H54 (cell line): ENCODE measurements at places on chromosomes 6 and 20.

- DNase-seq = no peak
Observed at GRCh38 chr6:30541515-30542403, 14.5 kb downstream of the GNL1 start.

- no peak for DNase-seq
Observed at GRCh38 chr6:133637436-133637835, 251.5 kb upstream of the TCF21 start.

- peak; percentile 50 for DNase-seq
Observed at GRCh38 chr20:4916971-4917881, 84.1 kb downstream of the SLC23A2 start.

DNA sequence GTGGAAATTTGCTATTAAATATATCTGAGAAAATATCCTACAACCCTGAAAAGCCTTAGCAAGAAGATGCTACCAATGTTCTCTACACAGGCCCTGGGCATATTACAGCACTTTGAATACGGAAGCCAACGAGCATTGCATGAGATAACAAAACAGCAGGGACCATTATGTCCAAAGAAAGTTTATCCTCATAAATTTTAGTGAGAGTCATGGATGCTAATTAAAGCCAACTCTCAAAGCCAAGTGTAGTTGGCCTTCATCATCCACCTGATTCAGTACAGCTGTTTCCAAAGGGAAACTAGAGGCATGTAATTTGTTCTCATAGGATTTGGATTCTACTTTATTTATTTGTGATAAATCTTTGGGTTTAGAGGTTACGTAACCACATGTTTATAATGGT is 564.8 kb downstream of the RFPL4B start:
- no peak for DNase-seq

DNA sequence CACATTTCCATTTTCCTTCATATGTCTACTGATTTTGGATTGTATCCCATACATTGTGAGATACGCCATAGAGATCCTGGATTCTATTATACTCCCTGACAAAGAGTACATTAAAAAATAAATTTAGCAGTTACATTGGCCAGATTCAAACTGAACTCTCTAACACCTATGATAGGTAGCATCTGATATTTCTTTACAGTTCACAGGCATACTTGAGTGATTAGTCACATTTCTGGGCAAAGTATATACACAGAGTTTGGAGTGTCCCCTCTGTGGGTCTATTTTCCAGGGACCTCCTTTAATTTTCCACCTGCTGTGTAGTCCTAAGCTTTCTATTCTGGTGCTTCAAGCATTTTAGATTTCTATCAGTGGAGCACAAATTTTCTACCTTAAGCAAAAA is 96.4 kb downstream of the TBC1D32 start:
- no peak for DNase-seq

- DNase-seq = no peak
Observed at GRCh38 chr6:71665931-71666330, 220.4 kb upstream of the RIMS1 start.

- DNase-seq = no peak
Observed at GRCh38 chr20:58271606-58272351, 37.7 kb upstream of the RAB22A start.

- DNase-seq = peak; percentile 47
Observed at GRCh38 chr6:43698584-43699349, 11.2 kb upstream of the MRPS18A start.

DNA sequence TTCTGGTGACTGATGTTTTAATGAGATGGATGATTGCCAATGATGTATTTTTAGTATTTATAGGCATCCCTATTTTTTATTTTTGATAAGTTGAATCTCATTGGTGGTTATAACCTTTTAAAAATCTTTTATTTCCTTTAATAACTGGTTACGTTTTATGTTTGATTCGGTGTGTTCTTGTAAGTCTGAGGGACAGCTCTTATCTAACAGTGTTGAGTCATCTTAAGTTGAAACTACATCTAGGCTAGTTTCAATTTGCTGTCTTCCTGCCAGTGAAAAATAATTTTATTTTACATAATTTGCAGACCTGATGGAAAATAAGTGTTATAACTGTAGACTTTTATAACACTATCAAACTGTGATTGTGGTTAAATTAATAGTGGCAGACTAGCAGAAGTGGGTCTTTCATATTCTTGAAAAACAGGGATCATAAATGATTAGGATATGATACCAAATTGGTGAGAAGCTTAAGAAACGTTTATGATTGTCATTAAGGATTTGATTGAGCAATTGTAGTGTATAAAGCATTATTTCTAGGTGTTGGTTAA is 4.6 kb downstream of the AFDN start:
- no peak for DNase-seq

GRCh38 chr20:43977962-43978361 is 63.3 kb downstream of the TOX2 start:
- DNase-seq = no peak

GRCh38 chr20:42252116-42252515 is 633.9 kb upstream of the CHD6 start:
- no peak for DNase-seq

- DNase-seq = no peak
Observed at GRCh38 chr6:100493206-100493888, 28.6 kb upstream of the SIM1 start.

DNA sequence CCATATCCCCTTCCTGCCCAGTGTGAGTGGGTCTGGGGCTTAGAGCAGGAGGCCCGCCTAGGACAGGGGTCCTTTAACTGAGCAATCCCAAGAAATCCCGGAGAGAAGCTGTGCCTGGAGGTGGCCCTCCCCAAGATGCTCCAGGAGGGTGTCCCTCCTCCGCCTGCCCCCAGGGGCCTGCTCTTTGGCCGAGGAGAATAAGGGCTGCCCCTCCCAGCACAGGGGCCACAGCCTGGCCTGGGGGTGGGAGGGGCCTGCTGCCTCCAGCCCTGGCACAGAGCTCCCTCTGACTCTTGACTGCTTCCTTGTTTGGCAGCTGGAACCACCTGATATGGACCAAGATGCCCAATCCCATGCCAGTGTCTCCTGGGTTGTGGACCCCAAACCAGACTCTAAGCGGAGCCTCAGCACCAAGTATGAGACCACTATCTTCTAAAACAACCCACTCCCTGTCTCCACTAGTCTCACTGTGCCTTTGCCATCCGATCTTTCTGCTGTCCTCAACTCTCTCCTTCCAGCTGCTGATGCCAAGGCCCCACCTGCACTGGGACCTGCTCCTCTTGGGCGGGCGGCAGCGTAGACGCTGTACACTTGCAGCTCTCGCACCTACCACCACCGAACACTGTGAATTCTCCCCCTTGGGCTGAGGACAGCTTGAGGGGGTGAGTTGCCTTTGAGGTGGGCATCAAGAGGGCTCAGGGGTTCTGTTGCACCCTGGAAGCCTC is 54.3 kb downstream of the TCP11 start:
- DNase-seq = no peak

- no peak for DNase-seq
Observed at GRCh38 chr6:20126102-20126752, 86.0 kb downstream of the MBOAT1 start.

- no peak for DNase-seq
Observed at GRCh38 chr6:30795549-30796293, 51.4 kb upstream of the IER3 start.

DNA sequence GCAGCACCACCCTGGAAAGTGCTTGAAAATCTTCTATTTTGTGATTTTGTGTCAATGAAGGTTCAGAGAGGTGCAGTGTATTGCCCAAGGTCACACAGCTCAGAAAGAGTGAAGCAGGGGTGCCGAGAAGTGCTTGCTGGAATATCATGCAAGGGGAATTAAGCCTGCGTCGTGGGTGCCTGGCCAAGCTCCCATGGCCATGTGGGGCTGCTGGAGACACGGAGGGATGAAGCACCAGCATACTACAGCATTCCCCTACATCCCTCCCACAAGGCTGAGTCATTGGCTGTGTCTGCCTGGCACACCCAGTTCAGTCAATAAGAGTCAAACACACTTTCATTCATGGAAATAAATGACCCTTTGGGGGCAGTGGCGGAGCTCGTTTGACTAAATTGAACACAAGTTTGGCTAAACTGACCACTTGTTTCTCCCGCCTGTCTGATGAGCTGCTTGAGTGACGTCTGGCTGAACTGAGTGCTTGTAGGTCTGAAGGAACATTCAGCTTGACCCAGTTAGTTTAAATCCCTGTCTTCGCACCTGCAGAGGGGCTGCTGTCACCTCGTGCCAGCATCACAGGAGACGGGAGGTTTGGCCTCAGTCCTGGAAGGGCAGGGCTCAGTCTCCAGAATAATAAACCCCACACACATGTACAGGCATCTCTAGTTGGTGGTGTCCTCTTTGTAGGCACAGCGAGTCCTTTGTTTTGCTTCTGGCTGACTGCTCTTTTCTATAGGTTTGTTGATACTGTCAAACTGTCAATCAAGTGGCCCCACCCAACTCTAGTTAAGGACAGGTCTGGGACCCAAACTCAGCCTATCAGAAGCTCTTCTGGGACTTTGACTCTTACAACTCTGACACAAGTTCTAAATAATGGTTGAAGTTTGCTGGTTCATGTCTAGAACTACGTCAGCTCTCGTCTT is 8.4 kb upstream of the TGM2 start:
- DNase-seq = peak; percentile 85

DNA sequence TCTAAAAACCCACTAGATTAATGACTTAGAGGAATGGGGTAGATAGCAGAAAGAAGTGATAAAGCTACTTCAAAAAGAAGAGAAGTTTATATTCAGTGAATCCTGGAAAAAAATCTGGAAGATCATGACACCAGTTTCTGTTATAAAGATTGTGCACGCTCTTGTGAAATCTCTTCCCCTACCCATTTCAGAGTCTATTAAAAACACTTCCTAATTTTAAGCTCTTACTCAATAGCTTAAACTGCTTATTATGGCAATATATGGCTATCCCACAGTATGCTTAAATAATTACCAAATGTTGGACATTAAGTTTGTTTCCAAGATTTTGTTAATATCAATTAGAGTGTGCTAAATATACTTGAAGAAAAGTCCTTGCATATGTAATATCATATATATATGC is 585.3 kb upstream of the MAN1A1 start:
- DNase-seq = no peak

DNA sequence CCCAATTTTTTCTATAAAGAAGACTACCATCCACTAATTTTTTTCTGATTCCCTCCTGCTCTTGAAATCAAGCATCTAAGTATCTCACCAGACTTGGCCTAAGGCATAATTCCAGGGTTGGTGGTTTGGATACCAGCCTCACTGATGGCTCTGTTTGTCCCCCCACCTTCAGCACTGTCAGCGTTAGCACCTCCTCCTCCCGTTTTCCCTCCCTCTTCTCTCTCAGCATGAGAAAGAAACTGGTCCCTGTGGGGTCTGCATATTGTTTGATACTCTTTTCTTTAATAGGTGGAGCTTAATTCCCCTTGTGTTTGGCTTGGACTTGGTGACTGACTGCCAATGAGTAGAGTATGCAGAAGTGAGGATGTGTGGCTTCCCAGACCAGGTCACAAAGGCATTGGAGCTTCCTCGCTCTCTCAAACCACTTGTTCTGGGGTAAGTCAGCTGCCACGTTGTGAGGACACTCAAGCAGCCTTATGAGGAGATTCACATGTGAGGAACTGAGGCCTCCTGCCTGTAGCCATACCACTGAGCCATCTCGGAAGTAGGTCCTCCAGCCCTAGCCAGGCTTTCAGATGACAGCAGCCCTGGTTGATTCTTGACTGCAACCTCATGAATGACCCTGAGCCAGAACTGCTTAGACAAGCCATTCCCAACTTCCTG is 65.2 kb downstream of the RIOK1 start:
- DNase-seq = no peak

DNA sequence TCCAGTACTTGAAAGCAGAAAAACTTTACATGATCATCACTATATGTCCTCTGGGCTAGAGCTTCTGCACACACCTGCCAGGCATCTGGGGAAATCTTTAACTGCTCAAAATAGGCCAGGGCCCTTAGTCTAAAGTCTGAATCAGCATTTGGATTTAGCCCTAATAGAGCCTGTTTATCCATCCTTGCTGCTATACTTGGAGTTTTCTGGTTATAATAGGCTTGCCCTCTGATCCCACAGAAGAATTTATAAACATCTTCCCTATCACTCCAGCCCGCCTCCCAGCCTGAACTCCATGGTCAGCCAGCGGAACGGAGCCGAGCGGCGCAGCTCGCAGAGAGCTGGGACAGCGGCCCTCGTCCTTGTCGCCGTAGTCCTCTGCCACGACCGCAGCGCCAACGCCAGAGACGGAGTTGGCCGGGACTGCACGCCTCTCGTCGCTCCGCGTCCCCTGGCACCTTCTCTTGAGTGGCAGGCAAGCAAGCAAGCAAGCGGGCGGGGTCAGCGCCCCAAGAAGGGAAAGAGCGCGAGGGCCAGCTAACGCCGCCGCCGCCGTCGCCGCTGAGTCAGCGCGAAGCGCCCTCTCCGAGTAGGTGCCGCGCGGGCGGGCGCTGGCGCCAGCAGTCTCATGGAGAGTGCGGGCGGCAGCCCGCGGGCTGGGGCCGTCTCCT is 25.4 kb upstream of the ASIP start:
- peak; percentile 67 for DNase-seq

GRCh38 chr20:48463916-48464315 is 363.9 kb downstream of the PREX1 start:
- DNase-seq = no peak

DNA sequence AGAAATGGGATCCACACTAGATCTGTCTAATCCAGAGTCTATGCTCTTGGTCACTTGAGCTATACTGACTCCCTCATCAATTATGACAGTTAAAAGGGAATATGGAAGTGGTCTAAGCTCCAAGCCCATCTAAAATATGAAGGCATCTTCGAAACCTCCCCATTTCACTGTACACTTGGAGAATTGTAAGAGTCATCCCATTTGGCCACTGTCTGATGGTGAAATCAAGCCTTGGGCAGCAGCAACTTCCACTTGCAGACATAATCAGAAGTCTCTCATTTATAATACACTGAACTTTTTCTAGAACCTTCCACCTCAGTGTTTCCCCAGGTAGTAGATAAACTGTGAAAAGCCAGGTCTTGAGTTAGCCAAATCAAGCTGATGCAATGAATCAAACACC is 26.3 kb upstream of the UBR2 start:
- no peak for DNase-seq

DNA sequence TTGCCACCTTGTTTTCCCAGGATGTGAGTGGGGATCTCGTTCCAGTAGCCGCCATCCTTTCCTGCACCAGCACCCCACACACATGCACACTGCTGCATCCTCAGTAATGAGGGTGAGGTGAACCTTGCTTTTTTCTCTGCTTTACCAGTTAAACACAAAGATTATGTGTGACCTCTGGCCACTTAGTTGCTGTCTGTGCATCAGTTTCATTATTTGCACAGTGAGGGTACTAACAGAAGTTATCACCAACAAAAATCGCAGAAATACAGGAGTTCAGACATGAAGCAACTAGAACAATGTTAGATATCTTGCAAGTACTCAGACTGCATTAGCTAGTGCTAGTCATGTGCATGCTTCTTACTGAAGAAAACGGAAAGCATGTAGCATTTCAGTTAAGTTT is 17.4 kb upstream of the DACT2 start:
- DNase-seq = no peak

GRCh38 chr6:27889628-27890444 is 22.4 kb downstream of the OR2B2 start:
- DNase-seq = no peak
